Umbilical cord (tissue), 2 donors: ENCODE measurements at places on chromosomes 2 and 18.
A peak's percentile ranks its signal among the peaks of the same experiment; 100 is the strongest.

- peak; percentile 89 for DNase-seq
Measured at GRCh38 chr18:65439188-65439587, 311.6 kb upstream of the CDH7 start.

DNA sequence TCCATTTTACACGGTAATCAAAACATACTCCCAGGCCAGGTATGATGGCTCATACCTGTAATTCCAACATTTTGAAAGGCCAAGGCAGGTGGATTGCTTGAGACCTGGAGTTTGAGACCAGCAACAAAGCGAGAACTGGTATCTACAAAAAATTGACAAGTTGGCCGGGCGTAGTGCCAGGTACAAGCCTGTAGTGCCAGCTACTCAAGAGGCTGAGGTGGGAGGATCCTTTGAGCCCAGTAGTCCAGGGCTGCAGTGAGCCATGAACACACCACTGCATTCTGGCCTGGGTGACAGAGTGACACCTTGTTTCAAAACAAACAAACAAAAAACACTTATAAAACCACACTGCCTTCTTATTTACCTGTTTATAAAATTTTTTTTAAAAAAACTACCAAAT lies 80.8 kb downstream of the GAREM1 start:
- no peak for DNase-seq

DNA sequence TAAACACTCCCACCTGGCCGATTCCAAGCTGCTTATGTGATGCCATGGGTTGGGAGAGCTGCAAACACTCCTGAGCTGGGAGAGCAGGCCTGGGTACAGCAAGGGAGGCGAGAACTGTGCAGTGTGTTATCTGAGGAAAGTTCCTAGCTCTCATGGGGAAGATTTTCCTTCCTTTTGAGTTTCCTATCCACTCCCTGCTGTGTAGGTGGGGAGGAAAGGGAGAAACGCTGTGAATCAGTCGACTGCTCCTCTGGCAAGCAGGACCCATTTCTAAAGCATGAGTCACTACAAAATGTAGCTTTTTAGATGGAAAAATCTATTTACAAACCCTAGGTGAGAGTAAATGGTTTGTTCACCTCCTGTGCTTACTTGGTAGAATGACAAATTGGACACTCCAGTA lies 80.4 kb downstream of the SH3RF3 start:
- DNase-seq, result peak; percentile 45

- DNase-seq, result no peak
Measured at GRCh38 chr2:96546797-96547196, 10.2 kb downstream of the ARID5A start.

DNA sequence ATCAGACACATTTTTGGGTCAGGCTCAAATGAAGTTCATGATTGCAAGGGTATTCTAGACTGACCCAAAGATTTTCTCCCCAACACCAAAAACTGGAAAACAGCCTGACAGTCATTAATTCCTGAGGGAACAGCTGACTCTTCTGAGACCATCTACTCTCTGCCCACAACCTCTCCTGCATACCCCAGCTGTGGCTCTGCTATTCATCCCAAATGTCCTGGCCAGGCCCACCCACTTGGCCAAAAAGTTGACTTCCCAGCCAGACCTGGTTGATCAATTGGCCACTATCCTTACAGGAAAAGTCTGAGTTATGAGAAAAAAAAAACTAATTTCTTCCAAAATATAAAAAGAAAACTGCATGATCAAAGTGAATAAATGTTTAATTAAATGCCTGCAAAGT lies 103.8 kb upstream of the ST3GAL5 start:
- DNase-seq, result no peak

GRCh38 chr18:48018851-48019250 lies 88.4 kb upstream of the SMAD2 start:
- no peak for DNase-seq

- peak; percentile 17 for DNase-seq
Measured at GRCh38 chr18:44895176-44895798, 214.6 kb downstream of the SETBP1 start.

DNA sequence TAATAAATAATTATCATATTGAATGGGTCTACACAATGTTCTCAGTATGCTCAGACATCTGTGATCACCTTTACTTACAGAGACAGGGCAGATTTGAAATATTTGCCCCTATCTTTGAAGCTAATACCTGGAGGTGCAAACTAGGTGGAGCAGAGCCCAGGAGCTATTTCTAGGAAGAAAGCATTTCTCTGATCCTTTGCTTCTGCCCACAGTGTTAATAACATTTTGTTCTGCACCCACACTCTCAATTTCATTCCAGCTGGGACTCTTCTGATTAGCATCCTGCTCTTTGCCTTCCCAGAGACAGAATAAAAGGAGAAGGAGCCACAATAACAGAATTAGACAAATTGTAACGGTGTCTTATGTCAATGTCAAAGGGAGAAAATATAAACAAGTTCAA lies 11.6 kb upstream of the SCN2A start:
- DNase-seq, result no peak

- DNase-seq, result no peak
Measured at GRCh38 chr2:9461079-9461478, 13.3 kb upstream of the IAH1 start.

- DNase-seq, result no peak
Measured at GRCh38 chr2:11872247-11872947, 126.0 kb downstream of the LPIN1 start.

- DNase-seq, result no peak
Measured at GRCh38 chr18:22172120-22172582, 2.8 kb downstream of the GATA6 start.

- DNase-seq, result peak; percentile 49
Measured at GRCh38 chr2:238601433-238602222, 174.9 kb downstream of the ASB1 start.

GRCh38 chr2:10971888-10972260 lies 60.1 kb downstream of the KCNF1 start:
- DNase-seq, result no peak

DNA sequence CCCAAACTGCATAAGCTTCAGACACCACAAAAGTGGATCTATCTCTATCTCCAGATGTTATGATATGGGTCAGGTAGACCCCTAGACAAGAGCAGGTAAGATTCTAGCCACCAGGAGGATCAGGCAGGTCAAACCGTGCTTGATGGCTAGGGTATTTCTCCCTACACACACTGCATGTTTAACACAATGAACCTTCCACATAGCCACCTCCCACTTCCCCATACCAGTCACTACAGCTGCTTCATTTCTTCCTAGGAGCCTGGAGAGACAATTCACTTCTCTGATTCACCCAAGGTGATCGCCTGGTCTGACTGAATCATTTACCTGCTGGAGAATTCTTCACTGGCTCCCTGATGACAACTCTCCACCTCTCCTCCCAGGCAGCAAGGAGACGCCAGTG lies 66.0 kb upstream of the MYCN start:
- DNase-seq, result no peak

DNA sequence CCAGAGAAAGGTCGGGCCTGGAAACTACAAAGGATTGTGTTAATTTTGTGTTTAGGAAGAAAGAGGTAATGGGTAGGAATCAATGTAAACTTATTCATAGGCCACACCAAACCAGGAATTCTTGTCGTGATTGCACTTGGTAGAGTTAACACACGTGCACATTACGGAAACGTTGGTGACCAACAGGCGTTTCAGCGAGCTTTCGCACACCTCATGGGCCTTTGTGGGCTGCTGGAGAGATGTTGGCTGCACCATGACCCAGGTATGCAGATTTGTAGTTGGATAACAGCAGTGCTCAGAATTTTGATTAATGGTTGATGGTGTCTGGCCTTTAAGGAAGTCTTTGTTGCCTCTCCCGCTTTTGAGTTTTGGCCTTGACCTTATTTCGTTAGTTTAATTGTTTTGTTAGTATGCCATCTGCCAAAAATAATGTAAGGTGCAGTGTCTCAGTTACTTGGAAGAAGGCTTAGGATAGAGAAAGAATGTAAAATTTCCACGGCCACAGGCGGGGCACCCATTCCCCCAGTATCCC lies 1.9 kb downstream of the ZNF236 start:
- DNase-seq, result no peak

- DNase-seq, result no peak
Measured at GRCh38 chr2:71647356-71647755, 194.0 kb downstream of the DYSF start.

GRCh38 chr2:233796254-233796653 lies 18.1 kb downstream of the MROH2A start:
- no peak for DNase-seq

GRCh38 chr18:11823545-11823944 lies 27.7 kb upstream of the CHMP1B start:
- no peak for DNase-seq

DNA sequence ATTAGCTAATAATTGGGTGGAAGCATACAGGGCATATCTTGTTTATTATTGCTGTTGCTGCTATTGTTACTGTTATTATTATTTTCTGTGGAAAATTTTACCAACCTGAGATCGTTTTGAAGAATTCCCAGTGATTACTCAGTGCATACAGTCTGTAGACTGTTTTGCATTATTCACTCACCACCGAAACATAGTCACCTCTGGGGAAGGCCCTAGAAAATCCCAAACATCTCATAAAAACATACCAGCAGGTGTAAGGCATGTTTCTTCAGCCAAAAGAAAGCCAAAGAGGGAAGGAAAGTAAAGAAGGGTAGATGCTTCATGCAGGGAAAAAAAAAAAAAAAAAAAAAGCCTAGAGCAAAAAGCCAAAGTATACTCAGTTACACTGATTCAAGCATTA lies 647.7 kb downstream of the BCL11A start:
- no peak for DNase-seq

DNA sequence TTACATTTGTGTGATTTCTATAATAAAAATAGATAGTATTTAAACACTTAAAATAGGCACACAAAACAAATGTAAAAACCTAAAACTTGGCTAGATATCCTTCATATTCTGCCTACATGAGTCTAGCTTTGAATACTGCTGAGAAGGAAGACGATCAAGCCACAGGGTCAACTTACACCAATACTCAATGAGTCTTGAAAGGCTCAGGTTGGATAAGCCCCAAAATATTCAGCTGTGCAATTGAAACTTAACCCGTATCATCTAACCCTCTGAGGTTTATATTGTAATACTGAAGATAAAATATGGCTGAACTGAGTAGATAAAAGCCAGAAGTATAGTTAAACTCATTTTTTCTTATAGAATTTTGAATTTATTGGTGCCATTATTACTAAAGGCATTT lies 313.0 kb upstream of the NRXN1 start:
- DNase-seq, result no peak

GRCh38 chr2:88055371-88056128 lies at the start of gene KRCC1:
TSS of gene KRCC1 (minus strand) at chr2:88055783. CDS start at chr2:88028563, 27,220 bp downstream.
- peak; percentile 98 for DNase-seq

- peak; percentile 29 for DNase-seq
Measured at GRCh38 chr2:127194447-127194846, 25.7 kb downstream of the CYP27C1 start.

DNA sequence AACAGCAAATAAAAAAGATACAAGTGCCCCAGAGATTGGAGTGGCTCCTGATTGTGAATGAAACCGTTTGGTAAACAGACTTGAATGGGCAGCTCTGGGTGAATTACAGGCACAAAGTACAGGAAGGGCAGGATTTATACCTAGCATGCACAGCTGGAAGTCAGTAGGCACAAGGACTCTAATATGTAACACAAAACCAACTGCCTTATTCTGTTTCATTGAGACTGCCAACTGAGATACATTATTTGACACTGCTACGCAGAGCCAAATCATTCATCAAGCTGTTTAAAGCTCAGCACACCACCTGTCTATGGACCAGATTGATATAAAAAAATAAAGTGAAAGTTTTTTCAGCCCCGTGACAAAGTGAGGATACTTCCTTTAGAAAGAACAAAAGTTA lies 541.2 kb downstream of the NUP35 start:
- DNase-seq, result no peak

DNA sequence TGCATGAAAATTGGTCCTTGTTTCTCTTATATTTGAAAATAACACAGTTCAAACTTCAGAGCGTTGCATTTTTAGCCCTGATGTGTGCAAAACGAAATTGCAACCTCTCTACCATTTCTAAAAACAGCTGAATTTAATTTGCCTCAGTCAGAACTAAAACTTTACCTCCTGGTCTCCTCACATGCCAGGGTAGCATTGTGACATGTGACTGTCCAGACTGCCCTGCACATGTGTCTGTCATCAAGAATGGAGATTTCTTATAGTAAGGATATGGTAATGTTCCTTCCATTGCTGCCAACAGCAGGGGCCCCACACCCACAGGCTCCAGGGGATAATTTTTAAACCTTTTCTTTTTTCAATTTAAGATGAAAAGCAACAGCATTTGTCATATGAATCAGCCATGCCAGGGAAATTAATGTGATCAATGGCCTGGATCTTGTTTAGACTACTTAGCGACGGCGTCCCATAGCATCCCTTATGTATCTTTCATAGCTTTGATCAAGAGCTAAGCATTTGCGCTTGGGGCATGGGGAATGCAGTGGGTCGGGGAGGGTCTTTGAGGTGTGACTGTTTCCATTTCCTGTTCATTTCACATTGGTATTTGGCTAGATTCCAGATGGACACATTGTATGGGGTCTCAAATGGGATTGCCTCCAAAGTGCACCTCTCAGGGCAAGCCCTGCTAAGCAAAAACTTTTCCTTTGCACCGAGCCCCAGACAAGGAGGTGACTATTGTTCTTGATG lies 92.4 kb upstream of the RASGRP3 start:
- no peak for DNase-seq

DNA sequence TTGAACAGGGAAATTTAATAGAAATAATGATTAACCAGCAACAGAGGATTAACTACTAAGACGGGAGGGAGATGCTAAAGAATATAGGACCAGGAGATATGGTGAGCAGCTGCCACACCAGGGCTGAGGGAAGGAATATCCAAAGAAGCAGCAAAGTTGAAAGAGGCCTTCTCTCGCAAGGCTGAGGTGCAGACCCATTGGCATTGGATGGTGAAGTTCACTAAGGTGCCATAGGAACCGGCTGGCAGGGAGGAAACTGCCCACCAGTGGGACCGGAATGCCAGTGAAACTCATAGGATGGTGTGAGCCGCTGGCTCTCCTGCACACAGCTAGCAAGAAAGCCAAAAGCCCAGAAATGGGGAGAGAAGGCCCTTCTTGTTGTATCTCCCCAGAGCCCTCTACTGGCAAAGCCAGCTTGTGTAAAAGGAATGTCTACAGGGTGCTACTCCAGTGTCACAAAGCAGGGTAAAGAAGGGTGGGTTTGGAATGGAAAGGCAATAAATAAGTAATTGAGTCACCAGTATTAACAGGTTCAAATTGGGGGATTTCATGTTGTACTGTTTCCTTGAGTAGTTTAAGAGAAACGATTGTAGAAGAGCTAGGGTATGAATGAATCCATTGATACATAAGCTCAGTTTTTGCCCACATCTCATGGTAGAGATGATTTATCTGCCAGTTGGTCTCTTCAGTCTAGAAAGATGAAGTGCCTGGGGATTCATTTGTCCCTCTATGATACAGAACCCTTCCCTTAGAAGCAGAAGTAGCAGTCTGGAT lies 36.0 kb downstream of the FARP2 start:
- DNase-seq, result no peak

- no peak for DNase-seq
Measured at GRCh38 chr2:203636588-203637470, 69.6 kb upstream of the CD28 start.

- DNase-seq, result no peak
Measured at GRCh38 chr2:173961346-173961705, 3.8 kb downstream of the SP3 start.

GRCh38 chr2:136306836-136307235 lies 188.9 kb upstream of the CXCR4 start:
- no peak for DNase-seq
